ENCODE measurements at places on chromosomes 3 and 15. TPM values are rescaled to one million over a fixed set of nuclear protein-coding genes. Genes with fewer than 3 reads are reported as not detected.

DNA sequence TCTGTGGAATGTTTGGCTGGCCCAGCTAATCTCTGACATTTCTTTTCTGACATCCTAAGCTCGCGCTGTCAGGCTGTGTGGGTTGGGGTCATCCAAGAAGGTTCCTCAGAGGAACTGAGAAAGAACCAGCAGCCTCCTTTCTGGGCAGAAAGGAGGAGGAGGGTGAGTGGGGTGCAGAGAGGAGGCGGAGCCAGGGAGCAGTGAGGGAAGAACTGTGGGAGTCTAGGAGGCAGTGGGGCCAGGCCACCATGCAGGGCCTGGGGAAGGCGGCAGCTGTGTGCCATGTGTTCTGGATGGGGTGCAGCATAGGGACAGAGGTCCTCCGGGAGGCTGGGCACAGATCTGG lies 5.3 kb downstream of the SEMA7A start:
- H3K4me3 ChIP-seq = no peak overlapping the region
- H3K27ac ChIP-seq = no peak overlapping the region
- H3K4me1 ChIP-seq = peaks cover 12% of the 10 kb centered on the region
- no peaks in the 10 kb centered on the region for H3K36me3 ChIP-seq
- DNase-seq = no peak

DNA sequence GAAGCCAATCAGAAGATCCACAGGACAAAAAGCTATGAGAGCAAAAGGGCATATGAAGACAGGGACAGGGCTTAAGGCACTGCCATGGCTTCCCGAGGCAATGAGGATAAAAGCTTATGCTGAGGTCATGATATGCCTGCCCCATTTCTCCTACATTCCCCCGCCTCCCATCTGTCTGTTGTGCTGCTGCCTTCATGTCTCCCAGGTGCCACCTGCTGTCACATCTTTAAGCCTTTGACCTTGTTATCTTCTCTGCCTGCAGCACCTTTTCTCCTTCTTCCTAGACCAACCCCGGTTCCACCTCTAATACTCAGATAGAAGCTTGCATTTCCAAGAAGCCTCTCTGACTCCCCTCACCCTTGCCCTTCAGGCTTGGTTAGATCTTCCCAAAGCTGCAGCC lies 213.8 kb downstream of the ARRDC4 start:
- no peak overlapping the region for H3K4me3 ChIP-seq
- no peaks in the 10 kb centered on the region for H3K36me3 ChIP-seq
- H3K4me1 ChIP-seq = peaks cover 5% of the 10 kb centered on the region
- no peak for DNase-seq

GRCh38 chr3:151096716-151097115 lies 11.3 kb downstream of the MED12L start:
- no peak overlapping the region for H3K27ac ChIP-seq
- H3K4me3 ChIP-seq = no peak overlapping the region
- no peaks in the 10 kb centered on the region for H3K27me3 ChIP-seq
- H3K4me1 ChIP-seq = no peaks in the 10 kb centered on the region
- H3K36me3 ChIP-seq = no peaks in the 10 kb centered on the region
- no peak for DNase-seq

DNA sequence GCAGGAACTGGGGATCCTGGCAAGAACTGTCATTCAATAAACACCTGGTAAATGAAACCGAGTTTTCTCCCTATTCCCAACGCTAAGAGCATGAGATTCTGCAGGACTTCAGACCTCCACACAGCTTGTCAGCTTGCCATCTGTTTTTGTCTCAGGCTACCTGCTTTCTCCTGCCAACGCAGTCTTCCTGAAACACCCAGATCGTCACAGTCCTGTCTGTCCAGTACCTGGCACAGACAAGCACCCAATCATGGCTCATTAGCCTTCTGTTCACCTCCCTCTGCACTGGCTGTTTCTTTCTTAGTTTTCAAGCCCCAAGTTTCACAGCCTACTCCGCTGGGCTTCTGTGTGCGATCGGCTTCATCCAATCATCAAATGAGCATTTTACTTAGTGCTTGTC lies 5.0 kb downstream of the SLC12A8 start:
- H3K27ac ChIP-seq = no peak overlapping the region
- no peak overlapping the region for H3K4me3 ChIP-seq
- H3K27me3 ChIP-seq = peaks cover 16% of the 10 kb centered on the region
- peaks cover 5% of the 10 kb centered on the region for H3K4me1 ChIP-seq
- DNase-seq = no peak

DNA sequence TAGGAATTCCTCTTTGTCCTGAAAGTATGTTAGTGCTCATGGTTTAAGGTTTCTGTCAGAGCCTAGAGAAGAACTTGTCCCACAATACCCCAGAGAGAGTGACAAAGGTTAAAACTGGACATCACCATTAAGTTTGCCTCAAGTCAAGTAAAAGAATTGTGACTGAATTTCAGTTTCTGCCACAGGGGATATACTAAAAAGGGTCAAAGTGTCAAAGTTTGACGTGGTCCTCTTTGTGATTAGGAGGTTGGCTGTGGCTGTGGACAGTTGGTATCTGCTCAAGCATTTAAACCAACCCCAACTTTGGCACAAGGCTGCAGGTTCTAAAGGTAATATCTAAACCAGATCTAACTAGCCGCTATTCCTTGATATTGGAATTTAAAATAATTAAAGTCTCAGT lies 26.1 kb downstream of the FMN1 start:
- H3K27ac ChIP-seq = no peak overlapping the region
- no peaks in the 10 kb centered on the region for H3K4me1 ChIP-seq
- H3K36me3 ChIP-seq = no peaks in the 10 kb centered on the region
- DNase-seq = no peak
- H3K4me3 ChIP-seq = no peak overlapping the region

DNA sequence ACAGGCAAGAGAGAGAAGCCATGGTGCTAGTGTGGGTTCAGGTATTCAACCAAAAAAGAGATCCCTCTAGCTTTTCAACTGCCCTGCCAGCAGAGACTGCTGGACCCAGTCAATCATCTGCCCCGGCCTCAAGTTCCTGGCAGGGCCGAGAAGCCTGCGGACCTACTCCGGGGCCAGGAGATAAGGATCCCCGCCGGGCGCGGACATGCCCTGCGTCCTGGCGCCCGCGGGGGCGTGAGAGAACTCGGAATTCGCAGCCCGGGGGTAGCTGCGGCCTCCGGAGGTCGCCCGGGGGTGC lies 821 bp upstream of the MAGI1 start:
- H3K27me3 ChIP-seq = no peaks in the 10 kb centered on the region
- H3K36me3 ChIP-seq = no peaks in the 10 kb centered on the region

GRCh38 chr15:80880086-80880485 lies 100.9 kb downstream of the CEMIP start:
- peaks cover 15% of the 10 kb centered on the region for H3K4me1 ChIP-seq
- H3K36me3 ChIP-seq = no peaks in the 10 kb centered on the region
- no peaks in the 10 kb centered on the region for H3K27me3 ChIP-seq
- DNase-seq = no peak

DNA sequence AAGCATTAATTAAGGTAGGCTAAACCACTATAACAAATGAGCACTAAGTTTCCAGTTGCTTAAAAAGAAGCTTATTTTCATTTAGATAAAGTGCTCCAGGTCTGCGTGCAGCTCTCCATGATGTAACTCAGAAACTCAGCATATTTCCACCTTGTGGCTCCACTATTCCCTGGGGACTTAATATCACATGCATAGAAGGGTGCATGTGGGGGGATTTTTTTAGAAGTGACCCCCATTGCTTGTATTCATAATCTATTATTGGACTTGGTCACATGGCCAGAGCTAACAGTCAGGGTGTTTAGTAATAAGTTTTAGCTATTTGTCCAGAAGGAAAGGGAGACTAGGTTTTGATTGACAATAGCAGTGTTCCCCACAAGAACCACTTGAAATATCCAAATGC lies 86.8 kb downstream of the TMCO5A start:
- H3K27me3 ChIP-seq = no peaks in the 10 kb centered on the region
- H3K4me1 ChIP-seq = no peaks in the 10 kb centered on the region
- no peak overlapping the region for H3K27ac ChIP-seq
- DNase-seq = no peak
- H3K4me3 ChIP-seq = no peak overlapping the region

DNA sequence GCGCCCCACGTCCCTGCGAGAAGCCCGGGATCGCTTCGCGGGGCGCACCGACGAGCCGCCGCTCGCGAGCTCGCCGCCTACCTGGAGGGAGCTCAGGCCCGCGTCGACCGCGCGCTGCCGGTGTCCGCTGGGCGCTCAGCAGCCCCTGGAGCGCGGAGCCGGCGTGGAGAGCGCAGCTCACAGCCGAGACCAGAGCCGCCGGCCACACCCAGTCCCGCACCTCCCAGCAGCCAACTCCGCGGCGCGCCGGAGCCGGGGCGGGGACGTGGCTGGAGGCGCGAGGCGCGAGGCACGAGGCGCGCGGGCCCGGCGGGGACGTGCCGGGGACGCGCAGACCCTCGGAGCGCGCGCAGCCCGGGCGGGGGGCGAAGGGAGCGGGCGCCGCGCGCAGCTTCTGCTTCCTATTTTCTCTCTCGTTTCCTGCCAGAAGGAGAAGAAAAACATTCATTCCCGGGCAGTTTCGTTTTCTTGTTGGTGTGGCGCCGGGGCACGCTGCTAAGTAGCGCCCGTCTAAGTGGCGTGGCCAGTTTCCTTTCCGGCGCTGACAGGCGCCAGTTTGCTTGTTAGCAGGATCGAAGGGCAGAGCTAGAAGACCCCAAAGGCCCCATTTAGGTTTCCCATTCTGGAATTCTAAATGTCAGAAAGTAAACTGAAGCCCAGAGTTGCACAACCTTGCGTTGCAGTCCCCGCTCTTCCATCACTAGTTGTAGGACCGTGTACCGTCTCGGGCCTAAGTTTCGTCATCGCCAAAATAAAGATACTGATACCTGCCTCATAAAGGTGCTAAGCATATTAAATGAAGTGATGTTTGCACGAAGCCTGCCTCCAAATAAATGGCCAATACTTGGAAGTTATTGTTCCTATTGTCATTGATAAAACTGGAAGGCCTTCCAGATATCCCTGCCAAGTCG lies at the start of gene GNB4:
TSS of gene GNB4 (minus strand) at position 206 of the 911 bp plus-strand sequence. CDS start 25,270 bp downstream, outside the sequence.
- peak within 1 kb of the TSS; percentile 86 for H3K4me3 ChIP-seq
- H3K4me1 ChIP-seq = peaks cover 45% of the 10 kb centered on the region
- DNase-seq = peak; percentile 93
- no peaks in the 10 kb centered on the region for H3K27me3 ChIP-seq
- H3K36me3 ChIP-seq = no peaks in the 10 kb centered on the region
- peak within 1 kb of the TSS; percentile 94 for H3K27ac ChIP-seq

DNA sequence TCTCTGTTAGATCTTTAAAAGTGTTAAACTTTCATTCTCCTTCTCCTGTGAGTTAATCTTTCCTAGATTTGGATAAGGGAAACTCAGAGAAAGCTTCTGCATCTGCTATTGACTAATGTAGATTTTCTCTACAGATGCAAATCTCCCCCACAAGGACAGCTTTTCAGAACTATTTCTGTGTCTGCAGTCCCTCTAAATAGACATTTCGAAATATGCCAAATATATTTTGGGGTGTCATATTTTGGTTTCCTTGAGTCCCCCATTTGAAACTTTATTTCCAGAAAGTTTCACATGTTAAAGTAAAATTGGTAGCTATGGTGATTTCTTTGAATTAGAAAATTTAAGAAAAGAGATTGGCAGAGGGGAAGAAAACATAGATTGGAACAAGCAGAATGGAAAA lies 852.3 kb upstream of the ALCAM start:
- no peaks in the 10 kb centered on the region for H3K4me1 ChIP-seq
- no peak overlapping the region for H3K4me3 ChIP-seq
- H3K27ac ChIP-seq = no peak overlapping the region
- no peak for DNase-seq

DNA sequence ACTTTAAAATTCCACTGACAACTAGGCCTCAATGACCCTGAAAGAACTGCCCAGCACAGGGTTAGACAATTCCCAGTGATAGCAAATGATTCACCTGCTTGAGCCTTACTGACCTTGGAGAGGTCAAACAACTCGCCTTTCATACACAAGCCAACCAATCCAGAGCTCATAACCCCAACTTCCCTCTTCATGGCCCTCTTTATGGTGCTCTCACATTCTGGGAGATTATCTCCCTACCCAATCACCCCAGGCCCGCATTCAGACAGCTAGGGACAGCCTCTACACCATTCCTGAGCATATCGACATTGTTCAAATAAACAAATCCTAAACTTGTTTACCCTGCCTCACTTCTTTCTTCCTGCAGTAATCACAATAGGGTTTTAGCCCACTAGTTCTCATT lies 32.2 kb upstream of the COLQ start:
- no peaks in the 10 kb centered on the region for H3K4me1 ChIP-seq
- no peaks in the 10 kb centered on the region for H3K27me3 ChIP-seq
- peak; percentile 50 for DNase-seq
- H3K27ac ChIP-seq = no peak overlapping the region

CAPN3 gene
- 2.7 TPM for total RNA-seq

UTS2B gene
- total RNA-seq = not detected

STRIT1 gene
- not detected for total RNA-seq

SMCO1 gene
- total RNA-seq = not detected

SLC12A8 gene
- 2.9 TPM for total RNA-seq

GOLGA8T gene
- not detected for total RNA-seq

GOLGA6B gene
- not detected for total RNA-seq

PYGO1 gene
- 20.7 TPM for total RNA-seq

FBXL22 gene
- total RNA-seq = 39.8 TPM

ALPK3 gene
- 9.1 TPM for total RNA-seq
